ENCODE measurements at places on chromosomes 2 and 18.

DNA sequence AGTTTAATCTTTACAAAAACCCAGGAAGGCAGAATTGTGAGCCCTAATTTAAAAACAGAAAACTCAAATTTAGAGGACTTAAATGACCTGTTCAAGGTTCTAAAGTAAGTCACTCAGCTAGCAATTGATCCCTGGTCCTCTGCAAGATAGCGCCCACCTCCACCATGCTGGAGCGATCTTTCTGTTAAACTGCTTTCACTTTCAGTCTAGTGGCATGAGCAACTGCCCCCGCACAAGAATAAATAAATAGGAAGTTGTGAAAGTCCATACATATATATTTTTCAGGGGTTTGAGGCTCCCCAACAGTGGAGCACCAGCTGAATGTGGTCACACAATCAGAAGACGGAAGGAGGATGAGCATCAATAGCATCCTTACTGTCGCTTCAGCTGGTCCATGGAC is 217.9 kb downstream of the NAPG start:
- DNase-seq: no peak

DNA sequence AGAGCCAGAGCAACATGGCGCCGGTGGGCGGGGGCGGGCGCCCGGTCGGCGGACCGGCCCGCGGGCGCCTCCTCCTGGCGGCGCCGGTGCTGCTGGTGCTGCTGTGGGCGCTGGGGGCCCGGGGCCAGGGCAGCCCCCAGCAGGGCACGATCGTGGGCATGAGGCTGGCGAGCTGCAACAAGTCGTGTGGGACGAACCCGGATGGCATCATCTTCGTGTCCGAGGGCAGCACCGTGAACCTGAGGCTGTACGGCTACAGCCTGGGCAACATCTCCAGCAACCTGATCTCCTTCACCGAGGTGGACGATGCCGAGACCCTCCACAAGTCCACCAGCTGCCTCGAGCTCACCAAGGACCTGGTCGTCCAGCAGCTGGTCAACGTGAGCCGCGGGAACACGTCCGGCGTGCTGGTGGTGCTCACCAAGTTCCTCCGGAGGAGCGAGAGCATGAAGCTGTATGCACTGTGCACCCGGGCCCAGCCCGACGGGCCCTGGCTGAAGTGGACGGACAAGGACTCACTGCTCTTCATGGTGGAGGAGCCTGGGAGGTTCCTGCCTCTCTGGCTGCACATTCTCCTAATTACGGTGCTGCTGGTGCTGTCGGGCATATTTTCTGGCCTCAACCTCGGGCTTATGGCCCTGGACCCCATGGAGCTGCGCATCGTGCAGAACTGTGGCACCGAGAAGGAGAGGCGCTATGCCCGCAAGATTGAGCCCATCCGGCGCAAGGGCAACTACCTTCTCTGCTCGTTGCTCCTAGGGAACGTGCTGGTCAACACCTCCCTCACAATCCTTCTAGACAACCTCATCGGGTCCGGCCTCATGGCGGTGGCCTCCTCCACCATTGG is 507 bp downstream of the CNNM4 start:
- DNase-seq: no peak

- DNase-seq: no peak
These were observed 62.3 kb upstream of the CCDC195 start for GRCh38 chr2:224778474-224778877.

DNA sequence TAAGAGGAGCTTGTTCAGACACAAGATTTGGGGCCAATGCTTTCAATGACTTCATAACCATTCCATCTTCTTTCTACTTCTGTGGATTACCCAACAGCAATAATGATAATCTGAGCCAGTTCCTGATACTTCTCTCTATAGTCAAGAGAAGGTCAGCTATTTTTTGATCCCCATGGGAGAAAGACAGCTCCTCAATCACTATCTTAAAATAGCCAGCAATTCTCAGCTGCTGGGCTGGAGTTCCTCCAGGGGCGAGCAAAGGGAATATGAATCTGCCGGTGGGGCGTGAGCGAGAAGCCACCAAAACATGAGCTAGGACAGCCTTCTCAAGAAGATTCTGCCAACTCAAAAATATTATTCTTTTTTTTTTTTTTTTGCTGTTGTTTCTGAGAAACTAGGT is at the start of gene TMEM182:
Gene TMEM182 (plus strand): TSS at position 269 of the 400 bp plus-strand sequence. CDS start 187 bp downstream, outside the sequence.
- no peak for DNase-seq

GRCh38 chr2:40752796-40753195 is 300.9 kb upstream of the SLC8A1 start:
- DNase-seq: no peak

DNA sequence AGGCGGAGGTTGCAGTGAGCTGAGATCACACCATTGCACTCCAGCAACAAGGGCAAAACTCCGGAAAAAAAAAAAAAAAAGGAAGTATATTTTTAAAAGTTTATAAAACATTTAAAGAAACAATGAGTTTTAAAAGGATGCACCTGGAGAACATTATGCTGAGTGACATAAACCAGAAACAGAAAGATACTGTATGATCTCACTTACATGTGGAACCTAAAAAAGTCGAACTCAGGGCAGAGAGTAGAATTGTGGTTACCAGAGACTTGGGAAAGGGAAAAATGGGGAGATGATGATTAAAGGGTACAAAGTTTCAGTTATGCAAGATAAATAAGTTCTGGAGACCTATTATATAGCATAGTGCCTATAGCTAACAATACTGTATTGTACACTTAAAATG is 52.8 kb upstream of the RTN4 start:
- no peak for DNase-seq

GRCh38 chr2:120381661-120382060 is 35.7 kb downstream of the INHBB start:
- no peak for DNase-seq

DNA sequence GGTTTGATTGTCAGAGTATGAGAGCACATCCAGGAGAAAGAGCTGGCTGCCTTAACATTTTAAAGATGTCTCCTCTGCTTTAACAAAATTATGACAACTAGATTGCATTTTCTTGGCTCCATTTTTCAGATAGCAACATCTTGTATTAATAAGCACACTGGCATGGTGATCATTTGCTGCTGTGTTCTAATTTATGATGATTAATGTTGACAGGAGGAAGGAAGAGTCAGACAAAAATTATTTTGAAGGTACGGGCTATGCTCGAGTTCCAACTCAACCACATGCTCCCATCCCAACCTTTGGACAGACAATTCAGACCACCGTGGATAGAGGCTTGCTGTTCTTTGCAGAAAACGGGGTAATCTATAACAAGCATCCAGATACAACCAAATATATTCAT is 98.2 kb upstream of the TTC39C start:
- DNase-seq: no peak

DNA sequence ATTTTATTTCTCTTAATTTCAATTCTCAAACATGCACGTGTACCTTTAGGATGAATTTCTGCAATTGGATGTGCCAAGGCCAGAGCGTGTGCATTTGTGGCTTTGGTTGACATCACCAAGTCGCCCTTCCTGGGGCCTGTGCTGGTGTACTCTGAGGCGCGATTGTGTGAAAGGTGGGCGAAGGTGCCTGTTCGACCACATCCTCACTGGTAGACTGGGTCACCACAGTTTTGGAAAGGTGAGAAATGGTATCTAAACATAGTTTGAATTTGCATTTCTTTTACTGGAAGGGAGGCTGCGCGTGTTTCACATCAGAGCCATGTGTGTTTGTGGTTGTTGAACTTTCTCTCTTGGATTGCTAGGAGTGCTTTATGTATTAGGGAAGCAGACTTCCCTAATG is 89.8 kb downstream of the LDLRAD4 start:
- DNase-seq: no peak

- DNase-seq: no peak
These were observed 126.7 kb downstream of the TWIST2 start for GRCh38 chr2:238974501-238975166.

DNA sequence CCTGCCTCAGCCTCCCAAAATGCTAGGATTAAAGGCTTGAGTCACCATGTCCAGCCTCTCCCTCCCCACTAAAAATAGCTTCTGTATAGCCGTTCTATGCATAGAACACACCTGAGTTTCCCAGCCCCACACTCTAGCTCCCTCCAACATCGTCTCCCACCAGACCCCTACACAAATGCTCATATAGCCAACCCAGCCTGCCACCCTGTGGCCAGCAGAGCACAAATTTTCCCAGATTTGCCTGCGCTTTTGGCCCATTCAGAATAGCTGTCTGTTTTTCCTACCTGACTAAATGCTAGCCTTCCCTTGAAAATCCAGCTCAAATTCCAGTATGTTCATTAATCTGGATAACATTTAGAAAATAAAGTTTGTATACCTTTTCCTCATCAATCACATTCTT is 22.8 kb downstream of the TRABD2A start:
- DNase-seq: no peak

DNA sequence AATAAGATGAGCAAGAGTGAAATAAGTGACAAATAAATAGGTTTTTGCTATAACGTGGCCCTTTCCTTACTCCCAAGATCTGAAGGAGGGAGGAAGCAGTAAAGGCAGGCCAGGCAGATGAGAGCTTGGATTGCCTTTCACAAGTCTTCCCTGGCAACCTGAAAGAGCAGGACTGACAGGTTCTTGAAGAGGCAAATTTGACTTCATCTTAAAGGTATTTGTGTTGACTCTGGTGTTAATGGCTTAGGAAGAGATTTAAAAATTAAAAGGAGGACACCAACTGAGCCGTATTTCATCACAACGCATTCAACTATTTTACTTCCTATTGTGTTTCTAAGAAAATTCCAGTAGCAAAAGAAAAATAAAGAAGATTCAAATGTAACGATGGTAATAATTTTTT is 3.2 kb downstream of the STRN start:
- no peak for DNase-seq

- no peak for DNase-seq
These were observed 80.9 kb upstream of the CCDC85A start for GRCh38 chr2:56102866-56103265.

DNA sequence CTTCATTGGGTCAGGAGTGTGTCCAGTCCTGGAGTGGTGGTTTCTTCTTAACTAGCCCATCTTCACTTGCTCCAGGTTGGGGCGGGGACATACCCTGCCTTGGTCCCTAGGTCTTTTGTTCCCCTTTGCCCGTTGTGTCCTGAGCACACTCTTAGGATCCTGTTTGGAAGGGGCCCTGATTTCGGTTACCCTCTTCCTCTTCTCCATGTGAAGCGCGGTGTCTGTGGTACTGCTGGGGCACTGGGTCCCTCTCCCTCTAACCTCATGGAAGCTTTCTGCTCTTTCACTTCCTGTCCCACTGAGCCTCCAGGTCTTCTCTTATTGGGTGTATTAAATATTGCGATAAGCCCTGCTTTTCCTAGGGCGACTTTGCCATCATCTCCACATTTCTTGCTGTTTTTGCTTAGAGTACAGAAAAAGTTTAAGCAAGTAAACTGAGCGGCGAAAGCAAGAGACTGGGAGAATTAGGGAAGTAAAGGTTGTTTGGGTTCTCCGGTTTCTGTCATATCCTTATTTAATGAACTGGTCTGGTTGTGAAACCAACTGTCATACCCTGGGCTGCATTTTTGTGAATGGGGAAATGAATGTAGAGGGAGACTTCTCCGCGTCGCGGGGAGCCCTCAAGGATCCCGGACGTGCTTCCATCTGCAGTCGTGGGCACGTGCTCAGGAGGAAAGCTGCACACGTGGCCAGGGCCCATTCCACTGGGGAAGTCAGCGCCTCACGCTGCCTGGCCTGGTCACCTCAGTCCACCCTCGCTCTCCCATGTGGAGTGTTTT is 73.8 kb upstream of the B3GNT7 start:
- DNase-seq: no peak

DNA sequence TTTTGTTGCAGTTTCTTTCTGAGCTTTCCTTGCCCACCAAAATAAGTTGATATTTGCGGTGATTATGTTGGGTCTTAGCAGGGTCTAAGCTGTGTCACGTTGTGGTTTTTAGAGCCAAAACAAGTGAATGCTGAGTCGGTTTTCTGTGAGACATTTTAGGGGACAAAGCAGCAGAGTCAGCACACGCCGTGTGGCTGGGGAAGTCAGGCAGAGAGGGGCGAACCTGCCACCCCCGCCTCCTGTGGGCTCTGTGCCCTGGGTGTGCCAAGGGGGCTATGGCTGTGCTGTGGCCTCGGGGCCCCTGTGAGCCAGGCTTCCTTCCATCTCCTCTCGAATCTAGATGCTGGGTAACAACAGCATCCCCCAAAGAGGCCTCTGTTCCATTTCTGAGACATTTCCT is 30.8 kb upstream of the TMEM87B start:
- DNase-seq: no peak

DNA sequence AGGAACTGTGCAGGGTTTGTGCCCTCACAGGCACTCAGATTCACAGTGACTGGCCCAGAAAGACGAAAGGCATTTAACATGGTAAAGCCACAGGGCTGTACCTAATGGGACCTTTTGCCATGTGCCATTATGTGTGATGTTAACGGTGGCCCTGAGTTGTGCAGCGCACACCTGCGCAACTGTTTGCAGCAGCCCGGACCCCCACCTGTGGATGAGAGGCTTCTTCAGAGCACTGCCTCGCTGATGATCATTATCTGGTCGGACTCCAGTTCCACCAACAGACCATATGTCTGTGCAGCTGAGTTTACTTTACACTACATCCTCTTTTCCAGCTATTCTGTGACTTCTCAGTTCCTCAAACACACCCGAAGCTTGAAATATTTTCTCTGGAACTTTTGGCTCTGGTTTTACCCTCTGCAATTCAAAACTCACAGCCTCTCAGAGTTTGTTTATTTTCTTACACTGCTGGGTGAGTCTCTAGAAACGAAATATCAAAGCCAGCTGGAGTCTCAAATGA is 35.6 kb upstream of the UBE2F start:
- no peak for DNase-seq

DNA sequence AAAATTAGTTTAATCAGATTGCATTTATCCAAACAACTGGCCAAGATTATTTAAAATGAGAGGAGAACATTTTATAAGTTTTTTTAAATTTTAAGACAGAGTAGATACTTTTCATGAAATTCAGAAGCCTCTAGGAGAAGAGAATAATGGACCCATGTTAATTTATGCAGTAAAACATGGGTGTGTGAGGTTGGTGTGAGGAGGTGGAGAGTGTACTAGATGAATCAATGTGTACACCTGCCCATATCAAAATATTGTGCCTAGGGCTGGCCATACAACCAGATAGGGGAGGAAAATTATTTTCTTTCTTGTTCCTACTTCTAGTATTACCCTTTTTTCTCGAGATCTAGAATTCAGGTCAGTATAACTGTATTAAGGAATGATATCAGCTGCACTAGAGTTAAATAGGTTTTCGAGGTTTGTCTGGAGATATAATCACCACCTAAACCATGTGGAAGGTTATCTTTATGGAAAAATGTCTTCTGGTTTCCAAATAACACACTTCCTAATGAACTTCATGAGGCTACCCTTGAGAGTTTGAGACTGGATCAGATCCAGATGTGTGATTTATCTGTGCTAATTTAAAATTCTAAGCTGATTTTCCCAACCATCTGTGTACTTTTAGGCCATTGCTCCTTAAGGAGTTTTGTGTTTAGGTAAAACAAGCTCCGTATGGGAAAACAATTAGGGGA is 37.6 kb downstream of the TMEM178A start:
- DNase-seq: no peak
